ENCODE measurements at places on chromosomes 13 and 19.
A peak's percentile ranks its signal among the peaks of the same experiment; 100 is the strongest.

GRCh38 chr19:53980539-53981375, 10.7 kb upstream of the CACNG6 start:
- no peak for DNase-seq

DNA sequence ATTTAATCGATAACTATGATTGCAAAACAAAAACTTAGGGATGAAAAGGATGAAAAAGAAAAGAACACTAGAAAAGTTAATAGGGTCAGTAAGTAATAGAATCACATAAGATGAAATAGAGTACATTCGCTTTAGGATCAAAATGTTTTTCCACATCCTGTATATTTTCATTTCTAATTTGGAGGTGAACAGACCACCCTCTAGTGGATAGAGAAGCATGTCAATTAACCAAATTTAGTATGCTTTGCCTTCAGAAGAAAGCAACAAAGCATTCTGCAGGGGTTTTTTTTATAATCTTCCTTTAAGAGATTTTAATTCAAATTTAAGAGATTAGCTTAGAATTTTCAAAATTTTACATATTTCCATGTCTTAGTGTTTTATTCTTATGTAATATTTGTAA, 611.0 kb upstream of the SGCG start:
- no peak for DNase-seq

DNA sequence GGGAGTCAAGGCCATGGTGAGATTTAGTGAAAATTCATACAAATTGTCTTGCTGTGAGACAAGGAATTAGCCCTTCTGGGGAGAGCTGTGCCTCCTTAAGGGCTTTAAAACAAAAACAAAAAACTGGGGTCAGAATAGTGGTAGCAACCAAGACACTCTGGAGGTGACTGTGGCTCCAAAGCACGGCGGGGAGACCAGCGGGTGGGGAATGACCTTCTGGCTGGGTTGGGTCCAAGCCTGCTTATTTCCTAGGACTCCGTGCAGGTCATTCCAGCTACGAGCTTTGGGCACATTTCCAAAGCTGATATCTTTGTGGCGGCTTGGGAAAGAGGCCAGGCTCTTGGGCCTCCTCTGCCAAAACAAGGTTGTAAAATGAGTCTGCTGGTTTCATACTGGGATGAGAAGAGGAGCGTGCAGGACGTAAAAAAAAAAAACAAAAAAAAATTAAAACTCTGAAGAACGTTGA, 348.3 kb downstream of the UQCRFS1 start:
- DNase-seq = no peak

DNA sequence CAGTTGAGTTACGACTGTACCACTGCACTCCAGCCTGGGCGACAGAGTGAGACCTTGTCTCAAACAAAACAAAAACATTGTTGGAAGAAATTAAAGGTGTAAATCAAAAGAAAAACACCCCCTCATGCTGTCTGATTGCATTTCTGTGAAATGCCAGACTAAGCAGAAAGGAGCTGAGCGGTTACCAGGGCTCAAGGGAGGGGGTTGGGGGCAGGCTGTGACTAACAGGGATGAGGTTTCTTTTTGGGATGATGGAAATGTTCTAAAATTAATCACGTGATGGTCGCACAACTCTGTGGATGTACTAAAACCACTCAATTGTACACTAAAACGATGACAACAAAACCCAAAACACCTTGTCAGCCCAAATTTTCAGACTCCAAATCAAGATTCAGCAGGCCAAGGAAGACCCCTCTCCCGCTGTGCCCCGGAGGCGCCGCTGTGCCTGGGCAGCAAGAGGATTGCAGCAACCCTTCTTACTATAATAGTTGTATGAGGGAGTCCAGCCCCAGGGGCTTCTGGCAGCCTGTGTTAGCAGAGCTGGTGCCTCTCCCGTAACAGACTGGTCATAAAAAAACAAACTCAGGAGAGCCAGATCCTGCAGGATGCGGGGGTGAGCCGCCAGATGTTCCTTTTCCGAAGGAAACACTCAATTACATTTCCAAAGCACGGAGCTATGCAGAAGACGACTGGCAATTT, 20.9 kb downstream of the CAPS start:
- no peak for DNase-seq

- DNase-seq = no peak
Measured at GRCh38 chr19:6221220-6221877, 58.4 kb downstream of the MLLT1 start.

DNA sequence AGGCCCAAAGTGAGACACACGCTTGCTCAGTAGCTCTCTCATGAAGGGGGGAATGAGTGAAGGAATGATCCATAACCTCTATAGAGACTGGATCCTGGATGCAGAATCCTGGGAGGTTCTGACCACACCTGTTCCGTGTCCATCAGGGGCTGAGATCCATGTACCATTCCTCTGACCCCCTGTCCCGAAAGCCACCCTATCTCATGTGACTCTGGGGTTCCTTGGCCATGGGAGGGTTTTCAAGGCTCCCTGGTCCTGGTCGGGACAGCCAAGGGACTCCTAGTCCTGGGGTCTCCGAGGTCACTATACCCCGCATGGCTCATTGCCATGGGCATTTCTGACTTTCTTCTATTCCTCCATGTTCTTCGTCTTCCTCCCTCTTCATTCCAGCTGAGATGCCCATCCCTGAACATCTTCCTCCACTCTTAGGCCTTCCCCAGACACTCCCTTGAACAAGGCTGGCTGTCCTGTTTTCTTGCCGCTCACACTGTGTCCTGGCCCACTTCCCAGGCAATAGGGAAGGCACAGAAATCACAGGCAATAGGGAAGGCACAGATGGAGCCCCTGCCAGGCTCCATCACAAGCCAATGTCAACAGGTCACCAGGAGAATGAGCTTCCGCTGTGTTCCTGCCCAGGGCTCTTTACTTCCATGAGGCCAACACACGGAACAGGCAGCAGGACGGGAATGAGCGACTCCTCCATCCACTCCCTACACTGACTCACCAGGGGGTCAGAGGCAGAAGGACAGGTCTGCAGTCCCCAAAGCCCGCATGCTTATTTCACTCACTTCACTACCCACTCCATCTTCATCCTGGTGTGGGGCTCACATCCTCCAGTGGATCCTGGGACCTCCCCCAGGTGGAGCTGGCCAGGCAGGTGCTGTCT, 3.2 kb downstream of the CEACAM5 start:
- no peak for DNase-seq

DNA sequence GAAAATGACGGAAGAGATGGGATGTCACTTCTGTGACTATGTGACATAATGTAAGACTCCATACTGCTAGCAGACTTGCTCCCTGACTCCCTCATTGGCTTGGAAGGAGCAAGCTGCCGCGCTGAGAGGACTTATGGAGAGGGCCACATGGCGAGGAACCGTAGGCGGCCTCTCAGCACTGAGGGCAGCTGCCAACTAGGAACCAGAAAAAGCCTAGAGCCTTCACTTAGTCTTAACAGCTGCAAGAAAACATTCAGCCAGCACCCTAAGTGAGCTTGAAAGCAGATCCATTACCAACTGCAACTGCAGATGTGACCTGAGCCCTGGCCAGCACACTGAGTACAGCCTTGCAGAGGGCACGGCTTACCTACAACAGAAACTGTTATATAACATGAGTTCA, 33.9 kb downstream of the USP12 start:
- no peak for DNase-seq

DNA sequence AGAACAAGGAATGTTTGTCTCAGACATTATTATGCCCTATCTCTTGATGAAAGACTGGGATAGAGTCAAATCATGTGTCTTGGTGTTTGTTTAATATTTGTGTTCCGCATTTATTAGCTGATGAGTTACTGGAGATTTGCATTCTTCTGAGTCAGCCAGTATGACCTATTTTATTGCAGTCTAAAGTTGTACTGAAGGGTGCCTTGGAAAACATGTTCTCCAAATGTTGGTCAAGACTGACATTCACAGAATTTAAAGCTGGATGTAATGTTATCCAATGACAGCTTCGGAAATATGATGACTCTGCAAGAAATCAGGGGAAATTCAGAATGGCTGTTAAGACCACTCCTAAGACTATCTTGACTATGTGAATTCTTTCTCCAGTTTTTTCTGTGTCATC, 134.0 kb downstream of the KCNRG start:
- no peak for DNase-seq

GRCh38 chr13:21944610-21945009, 273.7 kb downstream of the FGF9 start:
- DNase-seq = no peak

DNA sequence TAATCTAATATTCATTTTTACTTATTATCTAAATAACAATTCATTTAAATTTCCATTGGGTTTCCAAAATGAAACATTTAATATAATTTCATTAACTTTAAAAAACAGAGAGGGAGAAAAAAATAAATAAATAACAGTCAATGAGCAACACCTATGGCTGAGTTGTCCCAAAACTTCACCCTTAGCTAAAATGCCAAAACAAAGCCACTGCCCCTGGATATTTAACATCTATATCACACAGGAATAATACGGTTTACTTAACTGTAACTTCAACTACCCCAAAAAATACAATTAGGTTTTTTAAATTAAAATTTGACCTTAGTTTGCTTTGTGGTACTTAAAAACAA, 541 bp downstream of the ELF1 start:
- no peak for DNase-seq

DNA sequence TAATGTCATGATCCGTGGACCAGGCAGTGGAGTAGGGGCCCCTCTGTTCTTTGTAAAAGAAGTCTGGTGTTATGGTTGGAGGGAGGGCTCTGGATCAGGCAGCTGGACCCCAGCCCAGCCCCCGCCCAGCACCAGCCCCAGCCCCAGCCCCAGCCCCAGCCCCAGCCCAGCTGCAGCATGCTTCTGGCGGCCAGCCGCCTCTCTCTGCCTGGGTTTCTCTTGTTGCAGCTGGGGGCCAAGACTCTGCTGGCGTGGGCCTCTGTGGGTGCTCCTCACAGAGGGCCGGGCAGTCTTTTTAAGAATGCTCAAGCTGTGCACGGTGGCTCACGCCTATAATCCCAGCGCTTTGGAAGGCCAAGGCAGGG, 17.9 kb downstream of the DOT1L start:
- no peak for DNase-seq

DNA sequence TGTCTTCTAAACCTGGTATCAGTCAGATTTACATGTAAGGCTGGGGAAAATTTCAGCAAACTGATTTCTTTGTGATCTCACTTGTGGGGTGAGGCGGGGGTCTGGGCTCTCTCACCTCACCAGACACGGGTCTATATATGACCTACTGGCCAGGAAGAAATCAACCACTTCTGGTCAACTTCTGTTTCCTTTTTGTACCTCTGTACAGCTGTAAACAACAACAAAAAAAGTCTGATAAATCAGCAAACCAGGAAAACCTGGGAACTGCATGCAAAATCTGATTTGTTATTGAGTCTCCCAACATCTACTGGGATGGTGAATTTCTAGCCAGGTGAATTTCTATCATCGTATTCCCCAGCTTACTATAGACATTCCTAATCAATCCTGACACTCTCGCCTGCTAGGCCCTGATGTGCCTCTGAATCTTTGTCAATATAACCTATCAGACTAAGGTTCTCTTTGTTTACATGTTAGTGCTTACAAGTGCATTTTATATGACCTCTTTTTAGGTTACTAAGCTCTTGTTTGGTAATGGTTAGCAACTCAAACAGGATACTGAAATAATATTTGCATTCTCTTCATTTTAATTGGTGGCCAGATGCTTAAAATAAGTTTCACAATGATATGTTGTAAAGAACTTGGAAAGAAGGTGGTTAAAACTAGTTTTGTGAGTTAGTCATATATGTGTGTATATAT, 77.7 kb downstream of the LRRC63 start:
- DNase-seq = no peak

DNA sequence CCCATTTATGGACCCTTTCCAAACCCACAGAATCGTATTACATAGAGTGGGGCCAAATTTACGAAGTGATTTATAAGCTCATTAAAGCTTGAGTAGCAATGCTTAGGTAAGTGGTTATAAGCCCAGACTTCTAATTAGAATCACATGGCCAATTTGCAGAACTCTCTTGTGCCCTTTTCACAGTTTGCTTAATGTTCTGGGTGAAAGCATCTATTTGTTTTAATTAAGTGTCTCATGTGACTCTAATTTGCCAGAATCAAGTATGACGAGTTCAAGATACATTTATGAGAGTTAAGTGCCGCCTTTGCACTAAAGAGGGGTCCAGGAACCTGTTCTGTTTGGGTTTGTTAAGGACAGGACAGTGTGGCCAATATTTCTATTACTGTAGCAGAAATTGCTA, 46.0 kb upstream of the ZNF681 start:
- DNase-seq = no peak

- DNase-seq = no peak
Measured at GRCh38 chr13:42865768-42866102, 84.4 kb downstream of the FAM216B start.

GRCh38 chr19:56477429-56478338, 539 bp upstream of the ZNF667 start:
- DNase-seq = peak; percentile 42

DNA sequence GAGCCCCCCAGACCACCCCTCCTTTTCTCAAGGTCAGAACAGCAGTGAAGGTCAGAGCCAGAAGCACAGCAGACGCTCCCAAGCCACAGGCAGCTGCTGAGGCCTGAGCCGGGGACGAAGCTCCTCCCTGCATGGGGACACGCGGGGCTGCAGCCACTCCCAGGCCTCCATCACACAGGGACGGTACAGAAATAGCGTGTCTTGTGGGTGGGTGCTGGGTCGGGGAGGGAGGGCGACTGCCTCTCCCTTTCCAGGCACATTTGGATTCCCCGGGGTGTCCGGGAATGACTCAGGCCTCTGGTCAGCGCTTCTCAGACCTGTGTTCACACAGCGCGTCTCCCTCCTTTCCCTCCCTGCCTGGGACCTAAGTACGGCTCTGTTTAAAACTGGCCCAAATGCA, 33.2 kb downstream of the RASA3 start:
- no peak for DNase-seq

DNA sequence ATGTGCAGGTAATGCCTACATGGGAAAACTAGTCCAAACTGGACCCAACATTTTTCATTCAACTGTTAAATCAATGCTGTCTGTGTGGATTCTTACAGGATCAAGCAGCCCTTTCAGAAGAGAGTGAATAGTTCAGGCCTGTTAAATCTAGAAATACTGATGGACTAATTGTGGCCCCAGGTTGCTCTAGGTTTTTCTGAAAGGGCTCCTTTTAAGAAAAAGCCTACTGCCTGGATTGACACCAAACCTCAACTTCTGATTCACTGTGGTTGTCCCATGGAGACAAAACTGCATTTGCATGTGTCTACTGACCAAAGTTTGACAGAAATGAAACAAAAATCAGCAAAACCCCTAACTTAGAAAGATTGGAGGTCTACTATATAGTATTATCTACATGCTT, 437.0 kb downstream of the KLF12 start:
- DNase-seq = no peak

GRCh38 chr13:62510906-62511655, 1095.4 kb upstream of the PCDH20 start:
- DNase-seq = no peak

- no peak for DNase-seq
Measured at GRCh38 chr13:77599351-77599750, 63.8 kb downstream of the SCEL start.
